Activated naive CD4-positive, alpha-beta T cell treated with anti-CD3 and anti-CD28 coated beads for 36 hours (primary cell): ENCODE measurements at places on chromosomes 16 and 17.

- peaks cover 32% of the 10 kb centered on the region for H3K36me3 ChIP-seq
- DNase-seq: peak; percentile 90
- H3K27ac ChIP-seq: peak overlapping the region; percentile 89
- no peaks in the 10 kb centered on the region for H3K27me3 ChIP-seq
Observed at GRCh38 chr16:15672514-15673167, 22.6 kb downstream of the NDE1 start.

- H3K36me3 ChIP-seq: no peaks in the 10 kb centered on the region
- peaks cover 2% of the 10 kb centered on the region for H3K4me1 ChIP-seq
- no peak overlapping the region for H3K27ac ChIP-seq
- H3K27me3 ChIP-seq: no peaks in the 10 kb centered on the region
Observed at GRCh38 chr16:68478526-68479250, 30.4 kb upstream of the SMPD3 start.

DNA sequence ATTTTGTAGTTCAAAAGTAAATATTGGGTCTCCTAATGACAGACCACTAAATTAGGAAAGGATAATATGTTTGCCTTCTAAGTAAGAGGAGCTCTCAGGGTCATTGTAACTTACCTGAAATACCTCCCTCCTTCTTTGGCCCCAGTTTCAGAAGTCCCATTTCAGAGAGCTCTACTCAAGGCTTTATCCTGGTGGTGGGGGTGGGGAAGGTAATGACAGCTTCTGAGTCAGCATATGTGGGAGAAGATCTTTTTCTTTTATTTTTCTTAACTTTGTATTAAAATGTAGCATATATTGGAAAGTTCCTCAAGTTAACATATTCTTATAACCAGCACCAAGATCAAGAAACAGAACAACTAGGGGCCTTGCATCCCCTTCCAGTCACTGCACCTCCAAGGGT, 16.9 kb upstream of the GINS3 start:
- peaks cover 6% of the 10 kb centered on the region for H3K27me3 ChIP-seq
- no peak overlapping the region for H3K4me3 ChIP-seq
- DNase-seq: no peak
- no peaks in the 10 kb centered on the region for H3K36me3 ChIP-seq

DNA sequence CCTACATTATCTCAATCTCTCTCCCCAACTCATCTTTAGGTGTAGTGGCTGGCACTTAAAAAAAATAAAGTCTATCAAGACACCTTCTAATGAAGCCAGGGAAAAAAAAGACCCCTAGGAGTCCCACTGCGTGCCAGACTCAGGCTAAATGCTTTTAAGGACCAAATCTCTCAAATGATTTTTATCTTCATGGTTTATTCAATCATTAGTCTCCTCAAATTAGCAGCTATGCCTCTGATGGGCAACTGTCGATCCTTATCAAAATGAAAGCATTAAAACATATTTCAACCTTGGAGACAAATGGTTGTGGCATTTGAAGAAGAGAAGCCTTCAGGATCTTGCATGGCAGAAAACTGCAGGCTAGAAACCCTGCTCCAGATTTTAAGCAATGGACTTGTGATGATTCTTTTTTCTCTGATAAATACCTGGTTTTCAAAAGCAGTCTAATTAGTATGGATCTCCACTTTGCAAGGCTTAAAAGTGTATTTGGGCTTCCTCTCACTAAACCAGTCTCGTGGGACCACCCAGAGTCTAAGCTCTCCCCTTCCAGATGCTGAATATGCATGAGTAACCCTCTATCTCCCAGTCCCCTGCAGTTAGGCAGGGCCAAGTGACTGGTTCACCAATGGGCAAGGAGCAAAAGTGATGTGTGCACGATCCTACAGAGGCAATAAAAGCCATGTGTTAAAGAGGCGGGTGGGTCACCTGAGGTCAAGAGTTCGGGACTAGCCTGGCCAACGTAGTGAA, 14.9 kb downstream of the ITPRIPL2 start:
- no peaks in the 10 kb centered on the region for H3K27me3 ChIP-seq
- DNase-seq: no peak
- no peaks in the 10 kb centered on the region for H3K36me3 ChIP-seq
- H3K4me3 ChIP-seq: no peak overlapping the region

DNA sequence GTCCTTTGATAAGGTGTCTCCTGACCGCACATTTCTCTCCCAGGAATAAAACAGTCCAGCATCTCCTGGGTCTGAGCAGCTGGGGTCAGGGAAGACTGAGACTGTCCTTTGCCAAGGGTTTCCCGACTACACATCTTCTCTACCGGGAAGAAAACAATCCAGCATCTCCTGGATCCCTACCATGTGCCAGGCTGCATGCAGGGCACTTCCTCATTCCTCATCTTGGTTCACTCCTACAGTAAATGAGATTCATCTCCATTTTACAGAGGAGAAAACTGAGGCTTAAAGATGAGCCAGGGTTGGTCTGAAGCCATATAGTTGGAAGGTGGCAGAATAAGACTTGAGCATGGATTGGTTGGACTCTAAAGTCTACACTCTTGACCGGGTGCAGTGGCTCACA, 36.7 kb downstream of the NOG start:
- DNase-seq: no peak
- peaks cover 4% of the 10 kb centered on the region for H3K4me1 ChIP-seq
- no peaks in the 10 kb centered on the region for H3K36me3 ChIP-seq
- no peaks in the 10 kb centered on the region for H3K27me3 ChIP-seq

- no peaks in the 10 kb centered on the region for H3K4me1 ChIP-seq
- H3K4me3 ChIP-seq: no peak overlapping the region
- H3K27me3 ChIP-seq: no peaks in the 10 kb centered on the region
- no peak overlapping the region for H3K27ac ChIP-seq
Observed at GRCh38 chr16:65964752-65965151, 401.7 kb upstream of the CDH5 start.

- no peak for DNase-seq
- H3K36me3 ChIP-seq: peaks cover 3% of the 10 kb centered on the region
- H3K27ac ChIP-seq: no peak overlapping the region
- H3K4me3 ChIP-seq: no peak overlapping the region
- H3K27me3 ChIP-seq: no peaks in the 10 kb centered on the region
Observed at GRCh38 chr17:57696050-57696449, 49.0 kb downstream of the CCDC182 start.
